GM12892 (cell line): ENCODE measurements at places on chromosomes 4 and X.

- no peak for DNase-seq
Measured at GRCh38 chr4:1241936-1242505, 6.9 kb downstream of the CTBP1 start.

DNA sequence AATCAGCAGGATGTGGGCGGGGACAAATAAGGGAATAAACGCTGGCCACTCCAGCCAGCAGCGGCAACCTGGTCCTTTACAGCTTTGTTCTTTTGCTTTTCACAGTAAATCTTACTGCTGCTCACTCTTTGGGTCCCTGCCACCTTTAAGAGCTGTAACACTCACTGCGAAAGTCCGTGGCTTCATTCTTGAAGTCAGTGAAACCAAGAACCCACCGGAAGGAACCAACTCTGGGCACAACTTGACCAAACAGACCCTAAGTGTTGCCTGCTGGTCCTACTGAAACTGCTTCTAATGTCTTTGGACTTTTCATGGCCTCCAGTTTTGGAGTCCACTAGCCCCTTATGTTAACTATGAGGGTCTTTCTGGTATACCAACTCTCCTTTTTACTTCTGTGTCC, 566.2 kb upstream of the IGFBP7 start:
- no peak for DNase-seq

GRCh38 chr4:153577053-153577452, 107.0 kb upstream of the TLR2 start:
- no peak for DNase-seq

- DNase-seq = no peak
Measured at GRCh38 chrX:30183554-30183953, 31.8 kb upstream of the MAGEB2 start.

DNA sequence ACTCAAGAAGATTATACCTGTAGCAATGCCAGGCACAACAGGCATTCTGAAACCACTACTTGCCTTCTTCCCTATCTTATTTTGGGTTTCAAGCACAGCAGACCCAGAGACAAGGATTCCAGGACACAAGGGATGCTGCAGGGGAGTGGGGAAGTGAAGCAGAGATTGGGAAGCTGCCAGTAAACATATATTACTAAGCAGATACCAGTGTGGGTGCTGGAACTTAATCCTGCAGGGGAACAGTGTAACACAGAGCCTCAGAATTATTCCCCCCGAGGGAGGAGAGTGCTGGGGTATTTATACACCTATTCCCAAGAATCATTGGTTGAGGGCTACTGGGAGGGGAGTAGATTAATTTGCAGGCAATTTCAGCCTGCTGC, 33.3 kb upstream of the MAML3 start:
- DNase-seq = no peak

GRCh38 chr4:93184053-93184452, 644.5 kb upstream of the ATOH1 start:
- DNase-seq = no peak

DNA sequence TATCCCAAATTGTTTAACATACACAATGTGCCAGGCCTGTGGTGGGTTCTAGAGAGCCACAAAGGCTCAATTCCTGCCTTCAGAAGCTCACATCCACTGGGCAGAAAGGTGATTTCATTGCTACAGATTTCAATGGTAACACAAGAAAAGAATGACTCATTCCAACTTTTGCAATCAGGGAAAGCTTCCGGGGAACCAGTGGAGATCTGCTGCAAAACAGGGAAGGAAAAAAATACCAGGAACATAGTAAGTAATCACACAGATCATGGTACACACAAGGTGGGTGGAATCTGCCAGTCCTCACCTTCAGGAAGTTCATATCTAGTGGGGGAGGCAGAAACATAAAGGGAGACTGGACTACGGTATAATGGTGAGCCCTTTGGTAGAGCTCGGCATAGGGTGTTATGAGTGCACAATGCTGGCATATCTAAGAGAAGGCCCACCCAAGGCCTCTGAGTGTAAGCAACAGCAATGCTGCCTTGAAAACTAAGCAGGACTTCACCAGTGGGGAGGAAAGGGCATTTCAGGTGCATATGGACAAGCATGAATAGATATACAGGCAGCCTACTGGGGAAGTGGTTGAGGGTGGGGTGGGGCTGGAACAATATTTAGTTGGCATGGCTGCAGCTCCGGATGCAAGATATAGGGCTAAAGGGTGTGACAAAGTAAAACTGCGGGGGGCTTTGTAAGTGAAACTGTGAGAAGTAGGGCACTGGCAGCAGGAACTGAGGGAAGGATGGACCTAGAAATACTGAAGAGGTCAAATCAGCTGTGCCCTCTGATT, 24.2 kb downstream of the GPRIN3 start:
- DNase-seq = no peak

DNA sequence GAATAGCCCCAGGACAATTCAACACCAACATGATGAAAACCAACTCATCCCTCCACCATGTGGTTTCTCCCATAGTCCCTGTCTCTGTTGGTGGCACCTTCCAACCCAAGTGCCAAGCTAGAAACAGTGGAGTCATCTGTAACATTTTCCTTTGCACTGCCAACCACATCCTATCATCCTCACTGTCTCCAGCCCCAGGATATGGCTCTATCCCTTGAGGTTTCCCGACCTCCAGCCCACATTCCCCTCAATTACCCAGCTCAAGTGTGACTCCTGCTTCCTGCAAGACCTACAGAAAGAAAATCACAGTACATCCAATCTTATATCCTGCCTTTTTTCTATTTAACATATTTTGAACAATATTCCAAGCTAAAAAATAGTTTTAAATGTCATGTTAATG, 24.2 kb downstream of the PNMA6F start:
- DNase-seq = no peak

- DNase-seq = no peak
Measured at GRCh38 chr4:29711226-29711625, 1008.9 kb upstream of the PCDH7 start.

DNA sequence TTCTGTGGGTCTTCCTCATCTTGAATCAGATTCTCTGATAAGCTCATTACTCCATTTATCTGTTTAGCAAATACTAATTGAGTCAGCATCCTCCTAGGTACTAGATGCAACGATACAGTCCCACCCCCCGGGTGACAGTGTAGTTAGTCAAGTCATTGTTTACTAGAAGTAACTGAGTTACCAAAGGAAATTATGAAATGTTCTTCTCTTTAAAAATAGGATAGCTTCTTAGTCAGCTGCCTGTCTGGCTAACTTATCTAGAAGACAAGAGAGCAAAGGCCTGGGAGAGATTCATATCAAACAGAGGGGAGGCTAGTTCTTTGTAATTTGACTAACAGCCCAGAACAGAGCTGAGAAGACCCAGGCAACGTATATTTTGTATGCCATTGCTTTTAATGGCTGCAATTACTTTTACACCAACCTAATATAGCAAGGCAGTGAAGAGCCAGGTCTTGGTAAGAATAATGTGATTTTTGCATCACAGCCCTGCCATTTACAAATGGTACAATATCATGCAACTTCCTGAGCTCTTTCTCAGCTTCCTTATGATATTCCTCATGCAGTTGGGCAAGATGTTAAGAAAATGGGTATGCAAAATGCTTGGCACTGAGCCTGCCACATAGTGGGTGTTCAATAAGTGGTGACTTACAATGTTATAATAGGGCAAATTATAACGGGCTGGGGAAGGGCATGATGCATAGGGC, 149.9 kb downstream of the CHIC2 start:
- DNase-seq = no peak

GRCh38 chr4:185210102-185210981, 944 bp downstream of the SNX25 start:
- no peak for DNase-seq

DNA sequence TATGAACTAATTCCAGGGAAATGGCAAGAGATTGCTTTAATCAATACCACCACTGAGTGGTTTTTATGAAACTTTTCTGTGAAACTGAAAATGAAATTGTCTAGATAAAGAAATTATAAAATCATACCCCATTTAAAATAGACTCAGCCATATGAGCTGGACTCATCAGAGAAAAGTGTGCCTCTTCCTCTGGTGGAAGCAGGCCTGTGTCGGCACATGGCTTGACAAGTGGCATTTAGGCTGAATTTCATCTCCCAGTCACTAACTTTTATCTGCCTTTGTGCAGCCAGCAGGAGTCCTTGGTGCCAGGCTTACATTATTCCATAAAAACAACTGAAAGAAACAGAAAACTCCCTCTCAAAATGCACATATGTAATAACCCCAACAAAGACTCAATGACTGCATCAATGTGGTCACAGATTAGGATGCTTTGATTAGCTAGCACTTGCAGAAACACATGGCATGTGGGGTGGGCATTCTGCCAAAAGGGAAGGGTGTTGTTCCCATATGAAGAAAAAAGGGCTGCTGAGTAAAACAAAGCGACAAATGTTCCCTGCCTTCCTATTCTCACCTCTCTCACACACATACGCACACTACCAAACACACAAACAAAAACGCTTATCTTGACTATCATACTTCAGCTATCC, 232.3 kb downstream of the PABPC4L start:
- no peak for DNase-seq

GRCh38 chr4:44663539-44664263, 12.3 kb upstream of the YIPF7 start:
- DNase-seq = no peak

- DNase-seq = no peak
Measured at GRCh38 chrX:68725756-68726365, 78.4 kb downstream of the STARD8 start.

DNA sequence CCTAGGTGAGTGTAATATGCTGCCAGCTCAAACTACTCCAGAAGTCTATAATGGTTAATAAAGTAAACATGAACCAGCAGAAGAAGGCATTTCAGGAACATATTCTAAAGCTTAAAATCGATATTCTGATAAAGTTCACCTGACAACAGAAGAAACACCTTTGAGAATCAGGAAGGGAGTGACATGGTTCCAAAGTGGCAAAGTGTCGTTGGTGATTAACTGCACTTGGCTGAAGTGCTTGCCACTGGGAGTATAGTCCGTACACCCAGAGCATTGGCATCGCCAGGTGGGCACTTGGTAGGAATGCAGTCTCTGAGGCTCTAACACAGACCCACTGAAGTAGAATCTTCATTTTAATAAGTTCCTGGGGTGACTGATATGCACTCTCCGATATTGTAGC, 76.0 kb upstream of the H2AZ1 start:
- no peak for DNase-seq

GRCh38 chrX:82081027-82081426, 879.1 kb downstream of the SH3BGRL start:
- no peak for DNase-seq

DNA sequence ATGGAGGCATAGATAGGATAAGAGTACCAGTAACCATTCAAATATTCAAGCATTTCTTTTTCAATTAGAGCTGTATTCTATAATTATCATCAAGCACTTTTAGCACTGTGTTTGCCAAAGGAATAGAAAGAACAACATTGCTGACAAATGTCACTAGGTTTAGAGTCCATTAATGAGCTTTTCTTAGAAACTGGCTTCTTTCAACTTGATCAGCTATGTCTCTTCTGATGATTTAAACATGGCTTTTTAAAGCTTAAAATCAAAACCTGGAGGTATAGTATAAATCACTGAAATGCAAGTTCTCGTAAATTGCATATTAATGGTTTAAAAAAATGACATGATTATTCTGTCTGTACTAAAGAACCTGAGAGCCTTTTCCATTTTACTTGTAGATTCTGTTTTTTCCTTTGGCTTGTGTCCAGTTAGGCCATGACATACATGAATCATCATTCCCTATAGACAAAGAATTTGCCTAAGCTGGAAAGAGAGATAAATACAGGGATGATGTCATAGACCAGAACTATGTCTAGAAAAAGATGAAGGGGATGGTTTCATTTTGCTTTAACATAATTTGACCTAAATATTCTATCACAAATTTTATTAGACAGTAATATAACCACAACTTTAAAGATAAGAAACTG, 340.1 kb upstream of the CTSO start:
- no peak for DNase-seq

DNA sequence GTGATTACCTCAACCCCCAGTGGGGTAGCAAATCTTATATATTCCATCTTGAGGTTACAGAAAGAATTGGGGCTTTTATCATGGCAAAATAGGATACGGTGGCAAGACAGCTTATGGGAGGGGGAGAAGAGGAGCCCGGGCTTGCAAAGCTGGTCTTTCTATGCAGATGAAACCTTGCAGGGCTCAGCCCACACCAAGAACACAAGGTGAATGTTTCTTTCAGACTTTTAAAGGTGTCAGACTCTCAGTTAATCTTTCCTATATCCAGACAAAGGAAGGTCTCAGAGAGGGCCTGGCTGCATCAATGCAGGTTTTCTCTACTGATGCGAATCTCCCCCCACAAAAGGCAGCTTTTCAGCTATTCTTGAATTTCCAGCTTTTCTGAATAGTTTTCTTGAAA, 59.9 kb upstream of the WDR17 start:
- no peak for DNase-seq
